GDM1 (cell line): ENCODE measurements at places on chromosomes 6 and 20.

DNA sequence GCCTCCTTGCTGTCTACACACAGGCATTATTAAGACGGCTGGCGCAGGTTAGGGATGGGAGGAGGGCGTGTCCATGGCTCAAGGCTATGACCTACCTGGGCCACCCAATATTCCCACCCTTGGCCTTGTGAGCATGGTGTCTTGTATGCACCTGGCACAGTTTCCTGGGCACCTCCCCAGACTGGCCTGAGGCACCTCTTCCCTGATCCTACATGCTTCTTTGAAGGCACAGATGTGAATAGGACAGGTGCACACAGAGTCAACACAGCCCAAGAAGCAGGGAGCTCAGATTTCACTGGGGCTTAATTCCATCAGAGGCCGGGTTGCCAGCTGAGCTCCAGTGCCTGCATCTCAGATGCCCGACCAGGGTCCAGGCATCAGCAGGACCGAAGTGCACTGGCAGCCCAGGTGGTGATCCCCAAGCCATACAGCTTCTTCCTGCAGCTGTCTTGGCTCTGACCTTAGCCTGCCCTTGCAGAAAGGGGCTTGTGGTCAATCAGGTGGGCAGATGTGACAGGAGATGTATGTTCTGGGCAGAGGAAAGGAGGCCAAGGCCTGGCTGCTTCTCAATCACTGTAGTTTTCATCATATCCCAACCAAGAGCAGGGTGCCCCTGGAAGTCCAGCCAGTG, 287.7 kb downstream of the CLIC5 start:
- no peak for DNase-seq

- no peak for DNase-seq
Observed at GRCh38 chr6:43910149-43910637, 140.2 kb downstream of the VEGFA start.

DNA sequence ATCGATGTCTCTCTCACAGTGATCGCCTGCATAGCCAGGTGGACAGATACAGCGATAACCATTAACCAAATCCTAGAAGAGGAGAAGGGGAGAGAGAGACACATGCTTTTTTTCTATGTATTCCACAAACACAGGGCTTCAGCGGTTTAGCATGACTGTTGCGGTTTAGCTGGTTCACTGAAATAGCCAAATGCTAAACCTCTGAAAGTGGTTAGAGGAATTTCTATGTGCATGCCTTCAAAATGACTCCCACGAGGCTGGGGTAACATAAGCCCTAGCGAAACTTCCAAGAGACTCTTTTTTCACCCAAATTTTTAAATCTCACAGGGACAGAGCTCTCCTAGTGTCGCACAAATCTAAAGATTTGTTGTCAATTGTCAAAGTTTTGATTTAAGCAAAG, 25.1 kb downstream of the JAG1 start:
- no peak for DNase-seq

DNA sequence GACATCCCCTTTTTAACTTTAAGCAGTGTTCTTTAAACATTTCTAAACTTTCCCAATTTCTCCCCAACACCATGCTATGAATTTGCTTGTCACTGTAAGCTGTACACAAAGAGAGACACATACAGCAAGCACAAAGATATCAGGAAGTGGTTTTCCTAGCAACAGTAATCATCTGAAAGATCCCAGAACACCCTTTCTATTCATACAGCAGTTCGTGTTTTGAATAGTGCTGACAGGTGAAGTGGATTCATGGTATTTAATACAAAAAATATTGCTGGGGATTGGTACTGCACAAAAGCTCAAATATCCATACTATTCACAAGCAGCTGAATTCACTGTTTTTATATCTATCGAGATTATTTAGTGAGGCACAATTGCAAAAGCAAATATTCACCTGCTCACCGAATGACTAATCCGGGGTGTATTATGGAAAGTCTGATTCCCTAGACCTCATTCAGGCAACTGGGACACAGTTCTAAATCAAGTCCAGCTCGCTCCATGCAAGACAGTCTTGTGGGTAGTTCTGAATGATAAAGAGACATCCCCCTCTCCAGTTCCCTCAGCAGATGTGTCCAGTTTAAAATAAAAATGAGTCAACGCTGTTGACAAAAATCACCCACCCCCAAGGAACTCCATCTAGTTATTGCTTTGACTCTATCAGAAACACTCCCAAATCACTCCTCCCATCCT, 107.1 kb upstream of the TSHZ2 start:
- no peak for DNase-seq

DNA sequence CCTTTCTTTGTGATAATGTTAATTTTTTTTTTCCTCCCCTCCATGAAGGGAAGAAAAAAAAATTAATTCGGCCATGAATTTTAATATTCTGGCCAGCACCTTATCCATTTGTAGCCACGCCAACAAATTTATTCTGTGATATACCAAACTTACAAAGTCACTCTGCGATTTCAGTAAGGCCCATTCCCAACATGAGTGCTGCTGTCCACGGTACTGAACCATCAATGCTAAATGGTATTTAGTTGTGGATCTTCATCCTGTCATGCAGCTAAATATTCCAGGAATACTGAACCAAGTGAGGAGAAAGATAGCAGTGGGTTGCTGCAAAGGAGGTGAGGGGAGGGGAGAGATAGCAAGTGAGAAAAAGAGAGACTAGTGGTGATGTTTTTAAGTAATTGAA, 19.5 kb upstream of the RSPH4A start:
- DNase-seq, result no peak

DNA sequence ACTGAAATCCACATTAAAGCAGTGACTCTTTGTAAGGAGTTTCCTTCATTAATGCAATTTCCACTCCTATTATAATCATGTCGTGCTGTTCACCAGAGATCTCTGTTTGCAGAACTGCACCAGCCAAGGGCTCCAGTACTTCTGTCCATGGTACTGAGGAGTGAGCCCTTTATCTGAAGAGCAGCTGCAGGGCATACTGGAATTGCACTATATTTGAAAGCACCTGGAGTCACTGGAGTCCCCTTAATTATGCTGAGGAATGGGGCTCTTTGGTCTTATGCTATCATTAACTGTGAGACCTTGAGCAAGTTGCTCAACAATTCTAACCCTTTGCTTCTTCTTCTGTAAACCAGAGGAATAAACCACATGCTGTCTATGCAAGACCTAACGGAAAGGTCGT, 61.7 kb upstream of the NUP153 start:
- DNase-seq, result no peak

DNA sequence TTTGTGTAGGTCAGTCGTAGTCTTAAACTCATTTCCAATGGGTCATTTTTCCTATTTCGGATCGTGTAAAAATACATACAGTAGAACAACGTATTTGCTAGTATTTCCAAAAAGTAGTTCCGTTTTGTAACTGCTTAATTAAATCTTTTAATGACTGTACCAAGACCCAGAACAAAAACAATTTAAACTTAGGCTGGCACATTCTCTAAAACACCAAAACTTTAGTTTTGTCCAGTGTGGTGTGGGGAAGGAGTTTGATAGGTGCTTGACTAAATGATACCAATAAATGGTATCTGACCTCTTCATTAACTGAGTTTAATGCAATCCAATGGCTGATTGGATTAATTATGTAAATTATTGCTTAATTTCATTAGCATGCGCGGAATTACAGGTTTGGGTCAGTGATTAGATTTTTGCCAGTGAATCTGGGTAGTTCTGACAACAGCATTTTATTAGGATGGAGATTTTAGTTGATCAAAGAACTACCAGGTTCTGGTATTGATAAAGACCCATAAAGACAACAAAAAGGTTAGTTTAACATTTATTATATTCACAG, 20.8 kb downstream of the OR2B2 start:
- DNase-seq, result no peak
